ENCODE measurements at places on chromosomes 16 and 17.

DNA sequence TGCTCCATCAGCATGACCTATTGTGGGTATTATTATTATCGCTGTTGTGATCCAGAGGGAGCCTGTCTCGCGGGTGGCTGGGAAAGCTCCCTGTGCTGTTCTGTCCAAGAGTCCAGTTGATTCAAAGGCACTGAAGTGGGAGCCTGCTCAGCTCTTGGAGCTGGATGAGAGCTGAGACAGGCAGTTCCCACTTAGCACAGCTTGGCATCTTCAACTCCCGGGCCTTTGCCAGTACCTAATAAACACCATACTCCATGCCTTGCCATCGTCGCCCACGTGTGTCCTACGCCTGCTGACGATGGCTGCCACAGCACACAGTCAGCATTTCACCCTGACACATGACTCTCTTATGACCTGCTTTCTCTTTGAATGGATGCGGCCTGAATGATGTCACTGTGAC lies 32.6 kb downstream of the RTN4RL1 start:
- no peak for DNase-seq

- DNase-seq, result no peak
Measured at GRCh38 chr17:57447357-57447989, 191.2 kb downstream of the MSI2 start.

DNA sequence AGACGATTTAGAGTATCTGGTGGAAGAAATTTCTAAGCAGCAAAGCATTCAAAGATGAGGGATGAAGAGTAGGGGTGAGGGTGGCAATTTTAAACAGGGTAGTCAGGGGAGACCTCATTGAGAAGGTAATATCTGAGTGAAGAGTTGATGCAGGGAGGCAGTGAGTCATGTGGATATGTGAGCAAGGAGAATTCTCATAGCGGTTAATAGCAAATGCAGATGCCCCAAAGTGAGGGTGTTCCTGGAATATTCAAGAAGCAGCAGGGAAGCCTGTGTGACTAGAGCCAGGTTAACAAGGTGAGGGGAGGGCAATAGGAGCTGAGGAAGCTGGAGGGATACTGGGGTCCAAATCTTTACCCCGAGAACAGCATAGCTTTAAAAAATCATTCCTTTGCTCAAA lies 114.3 kb downstream of the SPACA3 start:
- no peak for DNase-seq

DNA sequence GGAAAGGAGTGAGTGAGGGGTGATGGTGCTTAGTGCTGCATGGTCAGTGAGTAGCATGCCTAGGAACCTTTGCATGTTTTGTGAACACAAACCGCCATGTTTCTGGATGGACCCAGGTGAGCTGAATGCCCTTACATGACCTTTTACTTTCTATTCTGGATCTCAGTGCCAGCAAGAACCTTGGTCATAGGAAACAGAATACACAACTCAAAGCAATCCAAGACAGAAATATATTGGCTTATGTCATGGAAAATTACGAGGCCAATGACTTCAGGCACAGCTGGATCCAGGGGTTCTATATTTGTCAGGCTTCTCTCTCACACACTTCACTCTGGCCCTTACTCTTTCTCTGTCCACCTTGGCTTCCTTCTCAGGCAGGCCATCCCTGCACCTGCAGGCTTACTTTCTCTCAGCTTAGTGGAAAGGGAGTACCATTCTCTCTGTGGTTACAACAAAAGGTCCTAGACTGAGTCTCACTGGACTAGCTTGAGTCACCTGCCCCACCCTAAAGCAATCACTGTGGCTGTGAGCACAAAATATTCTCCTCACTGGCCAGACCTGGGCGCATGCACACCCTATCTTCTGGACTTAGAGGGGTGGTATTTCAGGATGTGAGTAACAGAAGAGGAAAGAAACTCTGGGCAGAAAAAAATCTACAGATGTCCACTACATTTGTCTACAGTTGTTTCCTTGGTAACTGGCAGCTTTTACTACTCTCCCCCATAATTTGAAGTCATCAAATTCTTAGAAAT lies 20.4 kb upstream of the CPNE2 start:
- DNase-seq, result no peak

- DNase-seq, result no peak
Measured at GRCh38 chr17:62737513-62737912, 70.6 kb downstream of the MARCHF10 start.

GRCh38 chr16:69494991-69495392 lies 70.6 kb downstream of the CYB5B start:
- peak; percentile 7 for DNase-seq

DNA sequence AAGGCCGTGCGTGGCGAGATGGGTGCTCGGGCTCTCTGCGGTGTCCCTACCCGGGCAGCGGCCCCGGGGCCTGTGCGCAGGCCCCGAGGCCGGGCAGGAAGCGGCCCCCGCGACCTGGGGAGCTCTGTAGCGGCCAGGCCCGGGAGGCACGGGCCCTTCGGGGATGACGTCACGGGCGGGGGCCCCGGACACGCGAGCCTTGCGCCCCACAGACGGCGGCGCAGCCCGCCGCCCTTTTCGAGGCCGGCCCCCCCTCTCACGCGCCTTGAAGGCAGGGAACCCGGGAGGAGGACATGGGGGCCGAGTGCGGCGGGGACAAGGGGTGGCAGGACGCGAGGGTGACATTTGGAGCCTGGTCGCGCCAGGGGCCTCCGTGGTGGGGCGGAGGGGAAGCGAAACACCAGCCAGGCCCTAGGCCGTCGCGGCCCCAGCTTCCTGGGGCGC lies 1.1 kb downstream of the RAI1 start:
- no peak for DNase-seq

DNA sequence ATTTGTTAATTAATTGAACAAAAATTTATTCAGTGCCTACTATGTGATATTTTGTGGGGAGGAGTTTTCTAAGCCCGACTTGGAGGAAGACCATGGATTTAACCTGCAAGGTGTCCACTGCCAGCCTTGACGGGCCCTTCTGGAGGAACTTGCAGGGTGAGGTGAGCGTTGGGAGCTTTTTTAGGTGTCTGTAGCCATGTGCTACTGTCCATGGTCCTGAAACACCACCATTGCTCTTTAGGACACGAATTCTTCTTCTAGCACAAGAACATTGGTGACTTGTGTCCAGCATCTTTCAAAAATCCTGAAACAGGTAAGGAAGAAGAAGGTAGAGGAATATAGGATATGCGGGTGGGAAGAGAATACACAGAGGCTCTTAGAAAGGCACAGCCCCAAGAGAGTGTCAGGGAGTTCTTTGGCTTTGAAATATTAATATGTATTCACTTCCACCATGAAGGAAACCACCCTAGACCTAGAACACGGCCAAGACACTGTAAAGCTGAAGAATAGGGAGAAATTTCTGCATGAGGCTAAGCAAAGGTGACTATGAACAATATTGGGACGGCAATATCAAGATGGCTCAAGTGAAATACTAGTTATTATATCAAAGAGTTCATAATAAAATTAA lies 27.9 kb upstream of the OR4D1 start:
- DNase-seq, result no peak

- DNase-seq, result no peak
Measured at GRCh38 chr17:77421630-77421972, 280.8 kb downstream of the SEC14L1 start.

- DNase-seq, result no peak
Measured at GRCh38 chr17:30586818-30587595, 109.8 kb downstream of the GOSR1 start.

- DNase-seq, result no peak
Measured at GRCh38 chr16:83939266-83939855, 13.7 kb upstream of the OSGIN1 start.

DNA sequence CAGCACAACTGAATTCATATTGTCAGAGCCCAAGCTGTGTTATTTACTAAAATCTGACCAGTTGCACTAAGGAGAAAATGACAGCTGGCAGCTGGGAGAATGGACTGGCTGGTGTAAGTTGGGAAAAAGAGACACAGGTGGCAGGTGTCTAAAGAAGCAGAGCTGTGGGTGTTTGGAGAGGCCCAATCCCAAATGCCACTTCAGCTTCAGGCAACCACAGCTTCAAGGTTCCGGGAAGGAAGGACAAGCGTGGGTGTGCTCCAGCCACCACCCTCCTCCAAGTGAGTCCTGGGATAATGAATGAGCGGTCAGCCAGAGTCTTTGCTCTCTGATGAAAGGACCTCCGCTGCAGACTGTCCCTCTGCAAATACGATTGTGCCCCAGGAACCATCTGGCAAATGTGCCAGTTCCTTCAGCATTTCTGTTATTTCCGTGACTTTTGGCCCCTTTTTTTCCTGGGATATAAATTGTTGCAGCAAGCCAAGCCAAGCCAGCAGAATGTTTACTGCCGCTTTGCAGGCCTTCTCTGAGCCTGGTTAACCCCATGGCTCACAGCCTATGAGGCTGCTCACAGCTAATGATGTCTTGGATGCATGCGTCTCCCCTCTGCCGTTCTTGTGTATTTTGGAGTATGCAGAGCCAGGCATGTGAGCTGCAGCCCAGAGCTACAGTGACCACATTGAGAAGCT lies 9.5 kb upstream of the RHBDL3 start:
- DNase-seq, result no peak

DNA sequence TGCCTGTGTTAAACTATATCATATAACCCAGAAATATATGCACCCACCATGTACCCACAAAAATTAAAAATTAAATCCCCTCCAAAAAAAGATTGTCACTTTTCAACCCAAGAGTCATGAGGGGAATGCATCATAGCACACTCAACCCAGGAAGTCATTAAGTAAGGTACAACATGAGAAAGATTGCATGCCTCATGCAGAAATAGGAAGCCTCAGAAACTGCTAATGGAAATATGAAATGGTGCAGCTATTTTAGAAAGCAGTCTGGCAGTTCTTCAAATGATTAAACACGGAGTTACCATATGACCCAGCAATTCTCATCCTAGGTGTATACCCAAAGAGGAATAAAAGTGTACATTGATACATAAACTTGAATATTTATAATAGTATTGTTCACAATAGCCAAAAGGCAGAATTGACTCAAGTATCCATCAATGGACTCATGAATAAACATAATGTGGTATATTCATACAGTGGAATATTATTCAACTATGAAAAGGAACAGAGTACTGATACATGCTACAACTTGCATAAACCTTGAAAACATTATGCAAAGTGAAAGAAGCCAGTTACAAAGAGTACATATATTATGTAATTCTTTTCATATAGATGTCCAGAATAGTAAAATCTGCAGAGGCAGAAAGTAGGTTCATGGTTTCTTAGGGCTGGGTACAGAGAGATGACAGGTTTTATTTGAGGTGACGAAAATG lies 70.4 kb downstream of the TMEM100 start:
- no peak for DNase-seq

DNA sequence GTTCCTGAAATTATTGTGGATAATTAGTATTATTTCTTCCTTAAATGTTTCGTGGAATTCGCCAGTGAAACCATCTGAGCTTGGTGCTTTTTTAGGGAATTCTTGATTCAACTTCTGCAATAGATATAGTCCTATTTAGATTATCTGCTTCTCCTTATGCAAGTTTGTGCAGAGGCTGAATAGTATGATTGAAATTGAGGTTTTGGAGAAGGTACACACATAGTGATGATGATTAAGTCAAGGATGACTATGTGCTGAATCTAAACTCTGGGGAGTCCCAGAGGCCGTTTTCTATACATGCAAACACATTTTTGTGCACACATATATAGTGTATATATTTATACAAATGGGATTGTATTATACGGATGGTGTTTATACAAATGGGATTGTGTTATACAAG lies 5.2 kb upstream of the MYH4 start:
- DNase-seq, result no peak

- no peak for DNase-seq
Measured at GRCh38 chr16:22816475-22816874, 2.5 kb downstream of the HS3ST2 start.

GRCh38 chr17:27430882-27431491 lies 25.3 kb upstream of the KSR1 start:
- DNase-seq, result no peak

GRCh38 chr16:77827032-77827431 lies 38.7 kb downstream of the VAT1L start:
- no peak for DNase-seq

DNA sequence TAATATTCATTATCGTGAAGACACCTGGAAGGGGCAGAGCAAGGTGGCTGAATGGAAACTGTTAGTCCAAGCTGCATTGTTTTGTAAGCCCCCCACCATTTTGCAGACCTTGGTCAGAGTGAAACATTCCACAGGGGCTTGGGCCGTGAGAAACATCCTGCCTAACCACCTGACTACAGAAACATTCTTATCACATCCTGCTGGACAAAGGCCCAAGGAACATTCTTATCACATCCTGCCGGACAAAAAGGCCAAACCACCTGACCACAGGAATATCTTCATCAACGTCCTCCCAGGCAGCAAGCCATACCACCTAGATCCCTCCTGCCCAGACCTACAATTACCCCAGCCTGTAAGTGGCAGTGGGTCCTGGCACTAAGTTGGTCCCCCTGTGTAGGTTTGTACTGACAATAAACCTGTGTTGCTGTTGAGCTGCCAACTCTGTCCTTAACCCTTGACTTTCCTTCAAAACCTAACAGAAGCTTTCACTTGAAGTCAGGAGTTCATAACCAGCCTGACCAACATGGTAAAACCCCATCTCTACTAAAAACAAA lies 19.6 kb downstream of the ATF7IP2 start:
- no peak for DNase-seq

DNA sequence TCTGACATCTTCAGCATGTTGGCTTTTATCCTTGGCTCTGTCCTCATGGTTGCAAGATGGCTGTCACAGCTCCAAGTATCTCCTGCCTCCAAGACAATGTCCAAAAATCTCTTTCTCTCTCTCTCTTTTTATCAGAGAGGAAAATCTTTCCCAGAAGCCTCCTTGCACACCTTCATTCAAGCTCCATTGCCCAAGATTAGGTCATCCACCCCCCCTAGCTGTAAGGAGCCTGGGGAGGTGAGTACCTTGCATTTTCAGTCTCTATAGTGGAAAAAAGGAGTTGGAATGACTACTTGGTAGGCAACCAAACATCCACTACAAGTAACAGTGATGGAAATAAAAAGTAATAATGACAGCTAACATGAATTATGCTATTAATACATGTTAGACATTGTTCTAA lies 22.0 kb upstream of the NSMCE1 start:
- no peak for DNase-seq

DNA sequence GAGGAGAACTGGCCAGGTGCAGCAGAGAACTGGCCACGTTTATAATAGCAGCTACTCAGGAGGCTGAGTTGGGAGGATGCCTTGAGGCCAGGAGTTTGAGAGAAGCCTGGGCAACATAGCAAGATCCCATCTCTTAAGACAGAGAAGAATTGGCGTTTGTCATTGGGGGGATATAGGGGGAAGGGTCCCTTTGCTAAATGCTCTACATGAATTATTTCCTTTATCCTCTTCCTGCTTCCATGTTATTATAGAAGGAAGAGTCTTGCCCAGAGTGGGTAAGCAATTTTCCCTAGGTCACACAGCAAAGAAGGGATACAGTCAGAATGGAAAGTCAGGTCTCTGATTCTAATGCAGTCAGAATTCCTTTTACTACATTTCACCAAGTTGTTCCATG lies 68.0 kb downstream of the MYH11 start:
- no peak for DNase-seq

GRCh38 chr16:51166541-51166940 lies 15.5 kb upstream of the SALL1 start:
- DNase-seq, result no peak

- DNase-seq, result no peak
Measured at GRCh38 chr17:10931133-10931532, 93.2 kb upstream of the PIRT start.

Data from activated CD8-positive, alpha-beta memory T cell treated with anti-CD3 and anti-CD28 coated beads for 4 hours (primary cell).